ENCODE measurements at places on chromosomes 3 and 15.
A peak's percentile ranks its signal among the peaks of the same experiment; 100 is the strongest.

DNA sequence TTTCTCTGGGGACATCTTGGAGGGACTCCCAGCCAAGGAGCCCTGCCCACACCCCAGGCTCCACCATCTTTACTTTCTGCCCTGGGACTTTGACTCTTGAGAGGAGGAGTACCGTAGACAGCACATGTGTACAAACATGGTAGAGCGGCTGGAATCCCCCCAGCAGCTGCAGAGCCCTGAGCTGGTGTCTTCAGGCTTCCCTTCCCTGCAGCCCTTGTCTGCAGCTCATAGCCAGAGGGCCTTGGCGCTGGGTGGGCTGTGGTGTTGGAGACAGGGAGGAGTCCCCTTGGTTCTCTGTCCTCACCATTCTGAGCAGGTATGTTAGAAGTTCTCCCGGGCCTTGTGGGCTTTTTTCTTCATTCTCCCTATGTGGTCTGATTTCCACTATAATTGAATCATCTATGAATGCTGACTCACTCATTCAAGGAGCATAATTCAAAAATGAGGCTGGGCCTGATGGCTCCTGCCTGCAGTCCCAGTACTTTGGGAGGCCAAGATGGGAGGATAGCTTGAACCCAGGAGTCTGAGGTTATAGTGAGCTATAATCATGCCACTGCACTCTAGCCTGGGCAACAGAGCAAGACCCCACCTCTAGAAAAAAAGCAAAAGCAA is 97.8 kb upstream of the MEF2A start:
- no peak for DNase-seq

GRCh38 chr3:123004201-123004918 is 23.2 kb downstream of the SEMA5B start:
- DNase-seq, result no peak

DNA sequence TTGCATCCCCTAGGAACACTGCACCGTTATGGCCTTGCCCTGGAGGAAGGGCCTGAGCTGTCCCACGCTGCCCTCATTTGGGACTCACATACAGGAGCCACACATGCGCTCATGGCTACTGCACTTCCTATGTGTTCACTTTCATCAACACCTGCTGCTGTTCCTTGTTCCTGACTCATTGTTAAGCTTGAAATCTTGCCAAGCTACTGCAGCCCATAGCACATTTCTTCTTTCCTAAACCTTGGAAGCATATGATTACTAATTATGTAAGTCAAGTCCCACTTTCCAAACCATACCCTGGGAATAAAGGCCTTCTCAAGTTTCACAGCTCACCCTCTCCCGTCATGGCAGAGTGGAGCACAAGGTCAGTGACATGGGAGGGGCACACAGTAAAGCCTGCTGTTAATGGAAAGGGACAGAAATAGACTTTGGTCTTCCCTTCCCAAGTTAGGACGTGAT is 307.9 kb downstream of the CLSTN2 start:
- DNase-seq, result no peak

- no peak for DNase-seq
These were observed 22.2 kb upstream of the GOLIM4 start for GRCh38 chr3:168117853-168118313.

DNA sequence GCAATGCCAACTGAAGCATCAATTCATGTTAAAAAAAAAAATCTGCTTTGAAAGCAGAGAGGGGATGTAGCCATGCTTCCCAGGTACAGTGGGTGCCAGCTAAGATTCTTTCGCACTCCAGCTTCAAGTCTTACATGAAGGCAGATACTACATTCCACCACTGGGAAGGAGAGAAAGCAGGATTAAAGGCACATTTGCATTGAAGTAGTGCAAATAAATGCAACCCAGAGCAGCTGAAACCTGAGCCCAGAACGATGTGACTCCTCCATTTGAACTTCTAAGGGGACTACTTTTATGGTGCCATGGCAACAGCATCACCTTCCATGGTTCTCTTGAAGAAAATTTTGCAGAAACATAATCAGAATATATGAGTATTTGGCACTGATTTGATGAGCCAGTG is 19.1 kb upstream of the GJD2 start:
- DNase-seq, result no peak

GRCh38 chr3:101039285-101039684 is 46.1 kb upstream of the ABI3BP start:
- no peak for DNase-seq

DNA sequence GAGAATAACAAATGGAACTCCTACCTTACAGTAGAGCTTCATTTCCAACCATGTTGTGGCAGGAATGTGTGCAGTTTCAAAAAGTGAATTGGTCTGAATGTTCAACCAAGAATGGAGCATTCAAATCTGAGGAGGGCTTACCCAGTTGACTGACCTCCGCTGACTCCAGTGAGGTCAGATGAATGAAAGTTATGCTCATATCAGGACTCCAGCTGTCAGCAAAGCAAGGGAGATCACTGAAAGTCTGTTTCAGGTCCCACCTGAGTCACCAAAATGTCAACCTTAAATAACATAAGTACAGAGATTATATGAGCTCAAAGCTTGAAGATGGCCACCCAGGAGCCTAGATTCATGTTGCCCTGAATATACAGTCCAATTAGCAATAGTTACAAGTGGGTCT is 473.5 kb downstream of the RBMS3 start:
- no peak for DNase-seq

- DNase-seq, result no peak
These were observed 79.9 kb upstream of the PRR23E start for GRCh38 chr3:127112796-127113570.

- peak; percentile 92 for DNase-seq
These were observed 85.0 kb downstream of the CYP19A1 start for GRCh38 chr15:51253366-51253765.

DNA sequence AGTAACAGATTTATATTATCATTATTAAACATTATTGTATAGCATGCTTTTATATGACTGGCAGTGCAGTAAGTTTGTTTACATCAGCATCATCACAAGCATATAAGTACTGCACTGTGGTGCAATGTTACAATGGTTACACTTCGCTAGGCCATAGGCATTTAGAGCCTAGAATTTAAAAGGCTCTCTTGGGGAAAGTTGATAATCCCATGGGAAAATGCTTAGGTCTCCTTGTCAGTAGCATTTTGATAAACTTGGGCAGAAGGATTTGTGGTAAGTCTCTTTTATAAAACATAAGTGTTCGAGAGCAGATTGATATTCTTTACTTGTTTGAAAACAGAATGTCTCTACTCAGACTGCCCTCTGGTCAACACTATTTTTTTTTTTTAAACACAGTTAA is 7.5 kb downstream of the DTWD1 start:
- DNase-seq, result no peak

Measured in suppressor macrophage treated with lipopolysaccharide for 1 hour (primary cell).